ENCODE measurements at places on chromosomes 16 and 17.
A peak's percentile ranks its signal among the peaks of the same experiment; 100 is the strongest.

DNA sequence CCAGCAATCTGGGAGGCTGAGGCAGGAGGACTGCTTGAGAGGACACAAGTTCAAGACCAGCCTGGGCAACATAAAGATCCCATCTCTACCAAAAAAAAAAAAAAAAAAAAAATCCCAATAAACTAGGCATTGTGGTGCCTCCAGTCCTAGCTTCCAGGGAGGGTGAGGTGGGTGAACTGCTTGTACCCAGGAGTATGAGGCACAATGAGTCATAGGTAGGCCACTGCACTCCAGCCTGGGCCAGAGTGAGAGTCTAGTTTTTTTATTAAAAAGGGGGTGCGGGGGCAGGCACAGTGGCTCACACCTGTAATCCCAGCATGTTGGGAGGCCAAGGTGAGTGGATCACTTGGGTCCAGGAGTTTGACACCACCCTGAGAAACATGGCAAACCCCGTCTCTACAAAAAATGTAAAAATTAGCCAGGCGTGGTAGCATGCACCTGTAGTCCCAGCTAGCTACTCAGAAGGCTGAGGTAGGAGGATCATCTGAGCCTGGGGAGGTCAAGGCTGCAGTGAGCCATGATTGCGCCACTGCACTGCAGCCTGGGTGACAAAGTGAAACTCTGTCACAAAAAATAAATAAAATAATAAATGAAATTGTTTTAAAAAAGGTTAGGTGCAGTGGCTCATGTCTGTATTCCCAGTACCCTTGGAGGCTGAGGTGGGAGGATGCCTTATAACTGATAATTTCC lies 7.8 kb upstream of the CHST6 start:
- no peak for DNase-seq

GRCh38 chr16:86455116-86455515 lies 55.2 kb upstream of the FOXF1 start:
- DNase-seq: no peak

- DNase-seq: peak; percentile 52
These were observed 123.8 kb downstream of the GOSR1 start for GRCh38 chr17:30600830-30601494.

- DNase-seq: no peak
These were observed 5.1 kb upstream of the RANGRF start for GRCh38 chr17:8283356-8283755.

- DNase-seq: no peak
These were observed 117.7 kb downstream of the USP22 start for GRCh38 chr17:20925091-20925490.

DNA sequence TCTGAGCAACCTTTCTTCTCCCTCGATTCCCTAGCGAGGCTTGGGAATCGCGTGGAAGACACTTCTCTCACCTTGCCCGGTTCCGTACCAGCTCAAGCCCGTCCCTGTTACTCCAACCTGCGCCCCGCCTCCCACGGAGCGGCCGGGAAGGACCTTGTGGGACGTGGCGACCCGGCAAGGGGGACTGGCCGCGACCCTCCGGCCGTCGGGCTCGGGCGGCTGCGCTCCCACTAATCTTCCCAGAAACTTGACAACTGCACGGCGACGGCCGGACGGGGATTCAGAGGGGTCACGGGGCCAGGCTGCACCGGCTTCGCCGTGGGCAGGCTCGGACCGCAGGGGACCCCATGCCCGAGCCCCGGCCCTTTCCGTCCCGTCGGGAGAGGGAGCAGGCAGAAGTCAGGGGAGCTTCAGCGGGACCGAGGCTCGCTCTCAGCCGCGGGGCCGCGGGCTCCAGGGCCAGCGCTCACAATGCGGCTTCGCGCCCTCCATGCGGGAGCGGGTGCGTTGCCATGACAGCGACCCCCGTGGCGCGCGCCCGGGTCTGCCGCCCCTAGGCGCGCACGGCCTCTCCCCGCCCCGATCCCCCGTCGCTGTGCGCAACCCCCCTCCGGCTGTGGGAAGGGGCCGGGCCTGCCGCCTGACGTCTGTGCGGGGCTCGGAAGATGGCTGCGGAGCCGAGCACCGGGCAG lies at the start of gene SGSM2:
TSS of gene SGSM2 (plus strand) at position 650 of the 692 bp plus-strand sequence. CDS start 188 bp downstream, outside the sequence.
- DNase-seq: peak; percentile 91

GRCh38 chr17:59389066-59389465 lies 57.6 kb downstream of the YPEL2 start:
- no peak for DNase-seq

- DNase-seq: no peak
These were observed 81.6 kb downstream of the CCDC182 start for GRCh38 chr17:57663326-57664070.

- peak; percentile 32 for DNase-seq
These were observed 147.9 kb upstream of the NOL11 start for GRCh38 chr17:67569873-67570272.

DNA sequence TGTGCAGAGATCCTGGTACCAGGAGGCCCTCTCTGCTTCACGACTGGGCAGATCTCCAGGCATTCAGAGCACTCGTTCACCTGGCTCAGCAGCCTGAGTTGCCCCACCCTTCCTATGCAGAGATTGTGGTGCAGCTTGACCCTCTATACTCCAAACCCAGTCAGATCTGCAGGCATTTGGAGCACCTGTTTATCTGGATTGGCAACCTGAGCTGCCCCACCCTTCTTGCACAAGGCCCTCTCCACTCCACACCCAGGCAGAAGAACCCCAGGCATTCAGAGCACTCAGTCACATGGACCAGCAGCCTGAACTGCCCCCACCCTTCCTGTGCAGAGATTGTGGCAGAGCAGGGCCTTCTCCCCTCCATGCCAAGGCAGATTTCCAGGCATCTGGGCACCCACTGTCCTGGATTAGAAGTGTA lies 88.4 kb upstream of the CDH5 start:
- DNase-seq: no peak

- peak; percentile 34 for DNase-seq
These were observed 1.5 kb downstream of the MRC2 start for GRCh38 chr17:62628831-62629555.

DNA sequence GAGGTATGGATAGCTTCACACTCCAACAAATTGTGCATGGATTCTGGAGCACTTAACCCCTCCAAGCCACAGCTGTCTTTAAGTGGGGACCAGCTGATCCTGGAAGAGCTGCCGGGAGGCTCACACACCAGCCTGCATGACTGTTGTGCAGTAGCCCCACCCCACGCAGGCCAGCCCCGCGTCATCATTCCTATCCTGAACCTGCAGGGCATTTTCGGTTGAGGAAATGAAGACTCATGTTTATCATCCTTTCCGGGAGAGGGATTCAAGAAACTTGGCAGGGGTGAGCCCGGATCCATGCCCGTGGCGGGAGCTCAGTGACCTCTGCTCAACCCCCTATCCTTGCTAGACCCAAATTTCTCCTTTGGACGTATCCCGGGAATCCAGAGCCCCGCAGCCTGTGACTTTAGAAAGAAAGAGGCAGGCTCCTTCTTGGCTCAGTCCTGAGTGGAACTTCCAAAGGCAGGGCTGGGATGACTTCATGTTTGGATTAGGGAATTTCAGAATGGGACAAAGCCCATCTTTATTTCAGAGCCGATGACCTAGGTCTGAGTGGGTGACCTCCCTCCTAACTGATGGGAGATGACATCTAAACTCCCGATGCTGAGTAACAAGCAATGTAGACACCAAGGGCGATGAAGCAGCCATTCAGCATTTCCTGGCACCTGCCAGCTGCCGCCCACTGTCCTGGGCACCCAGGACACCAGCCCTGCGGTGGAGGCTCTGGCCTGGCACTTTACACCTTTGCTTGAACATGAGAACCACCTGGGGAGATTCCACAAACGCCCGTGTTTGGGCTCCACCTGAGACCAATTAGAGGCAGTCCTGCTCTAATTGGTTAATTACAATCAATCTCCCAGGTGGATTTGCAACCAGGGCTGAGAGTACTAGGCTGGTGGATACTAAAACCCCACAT lies 43.3 kb upstream of the CMIP start:
- DNase-seq: no peak

- no peak for DNase-seq
These were observed 41.5 kb upstream of the SLC47A1 start for GRCh38 chr17:19492141-19492540.

DNA sequence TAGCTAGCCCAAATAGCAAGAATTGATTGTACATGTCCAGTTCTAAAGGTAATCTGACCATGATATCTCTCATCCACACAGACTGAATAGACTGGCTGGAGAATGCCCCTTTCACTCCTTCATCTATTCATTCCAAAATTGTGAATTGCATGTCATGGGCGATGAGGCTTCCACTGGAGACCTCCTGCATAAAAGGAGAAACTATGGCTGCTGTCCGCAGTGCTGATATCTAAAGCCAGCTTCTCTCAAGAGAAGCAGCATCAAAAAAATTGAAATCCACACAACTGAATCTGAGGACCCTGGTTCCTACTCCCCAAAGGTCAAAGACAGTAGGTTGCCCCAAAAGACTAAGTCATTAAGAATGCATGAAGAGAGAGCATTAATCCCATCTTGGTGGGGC lies 7.9 kb upstream of the SCNN1G start:
- DNase-seq: no peak

- no peak for DNase-seq
These were observed 82.1 kb downstream of the METRNL start for GRCh38 chr17:83161298-83162034.

- DNase-seq: no peak
These were observed 37.2 kb downstream of the HAPSTR1 start for GRCh38 chr16:9128346-9129342.

Data from GM13976 (cell line).